ENCODE measurements at places on chromosomes 3 and 15.

GRCh38 chr3:78338405-78338804 is 1298.5 kb downstream of the ROBO2 start:
- no peak for DNase-seq

GRCh38 chr3:182364723-182365650 is 428.3 kb upstream of the ATP11B start:
- DNase-seq: no peak

- DNase-seq: no peak
Measured at GRCh38 chr3:28978092-28978491, 302.8 kb upstream of the RBMS3 start.

GRCh38 chr3:169112153-169112892 is 551.2 kb downstream of the MECOM start:
- no peak for DNase-seq

DNA sequence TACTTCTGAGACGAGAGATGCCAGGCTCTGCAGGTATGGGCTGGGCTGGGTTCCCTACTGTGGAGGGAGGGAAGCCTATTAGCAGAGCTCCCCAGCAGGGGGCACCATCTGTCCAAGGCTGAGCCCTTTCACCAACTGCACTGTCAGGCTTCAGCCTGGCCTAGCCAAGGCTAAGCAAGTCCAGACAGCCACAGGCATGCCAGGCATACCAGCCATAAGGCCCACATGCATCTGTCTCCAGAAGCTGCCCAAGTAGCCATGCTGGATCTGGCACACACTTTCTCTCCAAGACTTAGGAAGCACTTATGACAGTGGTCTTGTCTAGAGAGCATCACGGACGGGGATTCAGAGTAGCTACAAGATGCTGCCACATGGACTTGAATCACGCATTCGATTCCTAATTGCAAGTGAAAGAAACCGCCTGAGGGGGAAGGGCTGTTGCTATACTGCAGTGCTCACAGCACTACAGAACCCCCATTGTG is 28.3 kb downstream of the RUVBL1 start:
- peak; percentile 81 for DNase-seq

DNA sequence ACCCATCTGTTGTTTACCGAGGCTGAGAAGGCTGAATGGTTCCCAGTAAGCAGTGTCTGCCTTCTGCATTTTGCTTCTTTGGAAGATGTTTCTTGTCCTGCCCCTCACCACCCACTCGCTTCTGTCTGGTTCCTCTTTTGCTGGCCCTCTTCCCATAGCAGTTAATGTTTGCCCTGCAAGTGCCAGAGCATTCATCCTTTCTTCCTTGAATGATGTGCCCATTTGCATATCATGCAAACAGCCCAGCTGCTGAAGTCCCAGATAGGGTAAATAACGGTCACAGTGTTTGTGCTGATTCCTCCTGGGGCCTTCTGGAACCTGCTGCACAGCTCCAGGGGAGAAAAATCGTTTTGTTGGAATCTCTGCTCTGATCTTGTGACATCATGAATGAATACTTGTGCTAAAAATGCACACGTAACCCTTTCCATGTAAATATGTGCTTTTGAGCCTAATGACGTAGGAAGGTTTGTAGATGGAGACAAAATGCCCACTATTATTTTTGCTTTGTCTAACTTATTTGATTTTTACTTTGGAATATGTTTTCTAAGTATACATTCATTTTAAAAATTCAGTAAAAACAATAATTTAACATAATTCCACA is 381.0 kb downstream of the SOX2 start:
- peak; percentile 18 for DNase-seq

GRCh38 chr3:37227870-37228549 is 53.6 kb upstream of the LRRFIP2 start:
- no peak for DNase-seq

GRCh38 chr3:12409684-12410596 is 74.3 kb upstream of the TSEN2 start:
- no peak for DNase-seq

- no peak for DNase-seq
Measured at GRCh38 chr3:115287198-115287597, 140.1 kb upstream of the ZBTB20 start.

GRCh38 chr15:73678498-73678897 is 5.7 kb upstream of the CD276 start:
- DNase-seq: no peak

- no peak for DNase-seq
Measured at GRCh38 chr3:64150623-64151207, 74.6 kb downstream of the PRICKLE2 start.

DNA sequence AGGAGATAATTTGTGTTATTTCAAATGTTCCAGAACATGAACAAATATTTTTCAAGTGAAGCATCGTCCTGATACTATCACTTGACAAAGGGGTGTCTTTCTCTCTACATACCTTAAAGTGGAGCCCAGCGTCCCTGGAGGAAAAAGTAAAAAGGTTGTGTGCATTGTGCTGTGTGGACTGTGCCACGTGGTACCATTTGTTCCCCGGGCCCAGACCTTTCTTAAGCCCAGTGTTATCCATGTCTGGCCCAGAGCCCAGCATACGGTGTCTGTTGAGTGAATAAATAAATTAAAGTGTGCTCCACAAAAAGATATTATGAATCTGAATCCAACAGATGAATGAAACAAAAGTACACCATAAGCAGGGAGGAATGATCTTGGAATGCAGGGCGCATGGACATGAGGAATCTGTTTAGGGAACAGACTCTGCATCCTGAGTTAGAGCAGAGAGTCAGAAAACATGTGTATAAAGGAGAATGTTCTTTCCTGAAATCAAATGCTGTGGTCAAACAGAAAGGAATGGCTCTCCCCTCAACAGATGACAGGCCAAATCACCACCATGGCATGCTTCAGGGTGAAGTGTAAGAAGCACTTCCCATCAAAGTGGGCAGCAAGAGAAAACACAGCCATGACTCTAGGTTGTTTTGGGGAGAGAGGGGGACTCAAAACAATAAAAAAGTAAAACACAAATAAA is 8.1 kb upstream of the PRSS50 start:
- DNase-seq: no peak

DNA sequence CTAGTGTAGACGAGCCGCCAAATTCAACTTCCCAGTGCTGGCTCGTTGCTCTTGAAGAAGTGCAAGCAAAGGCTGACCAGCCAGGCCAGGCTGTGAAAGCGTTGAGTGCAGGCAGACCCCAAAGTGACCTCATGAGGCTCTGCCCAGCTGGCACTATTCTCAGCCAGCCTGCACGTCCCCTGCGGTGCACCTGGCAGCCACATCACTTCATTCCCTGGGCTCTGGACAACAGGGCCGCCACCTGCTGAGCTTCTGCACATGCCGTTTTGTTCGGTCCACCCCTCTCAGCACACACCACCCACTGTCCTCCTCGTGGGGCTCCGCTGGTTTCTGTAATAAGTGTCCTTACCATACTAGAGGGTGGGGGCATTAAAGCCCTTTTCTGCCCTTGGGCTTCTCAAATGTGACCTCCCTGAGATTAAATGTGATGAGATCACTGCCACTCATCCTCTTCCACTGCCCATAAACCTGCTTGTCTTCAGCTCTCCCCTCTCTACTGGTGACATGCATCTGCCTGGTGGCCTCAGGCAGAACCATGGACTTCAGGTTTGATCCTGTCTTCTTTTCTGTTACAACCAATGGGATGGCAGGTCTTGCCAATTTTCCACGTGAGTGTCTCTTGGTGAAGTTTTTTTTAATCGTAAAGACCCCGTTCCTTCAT is 6.1 kb downstream of the RASGRF1 start:
- DNase-seq: no peak

DNA sequence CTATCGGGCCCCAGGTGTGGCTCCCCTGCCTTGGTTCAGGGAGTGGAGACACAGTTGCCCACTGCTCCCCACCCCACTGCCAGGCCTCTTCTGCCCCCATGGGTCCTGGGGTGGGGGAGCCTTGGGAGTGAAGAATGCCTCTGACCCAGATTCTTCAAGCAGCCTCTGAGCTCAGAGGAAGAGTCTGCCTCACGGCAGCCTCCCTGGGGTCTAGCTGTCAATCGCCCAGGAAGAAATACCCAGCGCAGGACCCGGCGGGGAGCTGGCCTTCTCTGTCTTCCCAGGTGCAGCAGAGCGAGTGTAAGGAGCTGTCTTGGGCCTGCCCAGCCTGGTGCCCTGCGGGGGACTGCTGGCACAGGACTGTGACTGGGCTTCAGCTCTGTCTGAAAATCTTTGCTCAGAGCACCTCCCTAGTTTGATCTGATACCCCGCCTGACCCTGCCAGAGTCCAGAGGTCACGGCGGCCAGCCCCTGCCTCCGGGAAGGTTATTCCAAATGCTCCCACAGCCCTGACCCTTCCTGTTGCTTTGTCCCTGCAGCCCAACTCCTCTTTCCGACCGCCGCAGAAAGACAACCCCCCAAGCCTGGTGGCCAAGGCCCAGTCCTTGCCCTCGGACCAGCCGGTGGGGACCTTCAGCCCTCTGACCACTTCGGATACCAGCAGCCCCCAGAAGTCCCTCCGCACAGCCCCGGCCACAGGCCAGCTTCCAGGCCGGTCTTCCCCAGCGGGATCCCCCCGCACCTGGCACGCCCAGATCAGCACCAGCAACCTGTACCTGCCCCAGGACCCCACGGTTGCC is 11.0 kb downstream of the ANKRD63 start:
- DNase-seq: no peak

GRCh38 chr3:106030627-106030963 is 161.8 kb upstream of the CBLB start:
- DNase-seq: no peak

DNA sequence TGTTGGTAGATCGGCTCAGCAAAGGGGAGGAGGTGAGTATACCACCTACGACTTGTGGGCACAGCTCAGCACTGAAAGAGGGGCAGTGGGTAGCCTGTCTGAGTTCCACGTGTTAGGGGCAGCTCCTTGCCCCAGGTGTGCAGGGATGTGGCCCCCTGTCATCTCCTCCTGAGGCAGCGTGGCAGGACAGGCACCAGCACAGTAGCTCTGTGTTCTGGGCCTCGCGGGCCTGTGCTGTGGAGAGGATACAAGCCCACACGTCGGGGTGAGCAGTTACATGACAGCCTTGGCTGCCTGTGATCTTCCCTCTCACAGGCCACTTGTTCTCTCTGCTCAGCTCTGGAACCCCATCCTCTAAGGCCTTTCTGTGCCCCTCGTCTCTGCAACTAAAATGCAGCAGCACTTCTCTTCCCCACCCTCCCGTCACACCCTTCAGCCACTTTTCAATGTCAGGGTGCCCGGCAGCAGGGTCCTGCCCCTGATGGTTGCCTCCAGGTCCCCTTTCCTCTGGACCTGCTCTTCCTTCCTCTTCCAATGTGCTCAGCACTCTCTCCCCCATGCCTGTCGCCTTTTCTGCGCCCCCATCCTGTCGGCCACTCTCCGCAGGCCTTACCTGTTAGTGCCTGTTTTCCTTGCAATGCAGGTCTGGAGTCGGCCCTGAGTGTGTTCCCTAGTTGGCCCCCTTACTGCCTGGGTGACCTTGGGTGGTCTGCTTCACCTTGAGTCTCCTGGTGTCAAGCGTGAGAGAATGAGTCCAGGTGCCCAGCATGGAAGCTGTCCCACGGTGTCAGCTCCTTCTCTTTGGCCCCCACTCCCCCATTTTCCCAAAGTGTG is 18.2 kb upstream of the CPNE9 start:
- DNase-seq: no peak

GRCh38 chr3:175493301-175493700 is 634.2 kb downstream of the NAALADL2 start:
- no peak for DNase-seq

- no peak for DNase-seq
Measured at GRCh38 chr3:140758791-140759444, 81.1 kb downstream of the TRIM42 start.

DNA sequence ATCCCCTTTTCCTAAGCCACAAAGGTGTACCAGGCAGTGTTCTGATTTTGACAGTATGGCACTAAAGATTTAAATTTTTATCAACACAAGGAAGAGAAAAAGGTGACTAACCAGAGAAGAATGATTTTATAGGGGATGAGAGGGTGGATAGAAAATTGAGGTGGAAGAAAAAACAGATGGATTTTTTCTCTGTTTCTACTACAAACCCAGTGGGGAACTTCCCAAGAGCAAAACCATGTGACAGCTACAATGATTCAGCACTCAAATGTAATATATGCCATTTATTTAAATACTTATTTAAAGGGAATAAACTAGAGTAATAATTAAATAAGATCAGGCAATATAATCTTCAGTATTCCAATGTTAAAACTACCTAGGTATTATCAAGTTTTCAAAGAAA is 11.1 kb downstream of the DCUN1D1 start:
- no peak for DNase-seq

DNA sequence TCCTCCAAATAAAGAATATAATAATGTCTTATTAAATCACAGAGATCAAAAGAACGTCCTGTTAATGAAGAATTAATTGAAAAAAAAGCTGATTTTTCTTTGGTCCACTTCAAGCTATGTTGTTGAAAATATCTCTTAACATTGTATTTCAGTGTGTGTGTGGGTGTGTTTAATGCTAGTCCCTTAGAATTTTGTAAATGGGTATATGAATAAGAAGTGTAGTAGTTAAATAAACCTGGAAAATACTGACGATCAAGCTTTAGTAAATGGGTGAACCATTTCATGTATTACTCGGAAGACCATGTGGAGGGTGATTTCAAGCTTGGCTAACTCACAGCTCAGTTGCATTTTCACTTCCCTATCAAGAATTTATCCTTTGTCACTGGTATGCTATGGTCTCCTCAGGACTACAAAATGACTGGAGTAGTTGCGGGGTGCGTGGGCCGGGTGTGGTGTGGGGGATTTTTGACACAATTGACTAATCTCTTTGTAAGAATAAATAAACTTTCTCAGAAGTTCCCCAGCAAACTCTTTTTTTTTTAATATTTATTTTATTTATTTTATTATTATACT is 586.4 kb downstream of the GRM7 start:
- no peak for DNase-seq

GRCh38 chr15:100628746-100629145 is 26.4 kb downstream of the ASB7 start:
- DNase-seq: no peak

- peak; percentile 71 for DNase-seq
Measured at GRCh38 chr15:63833021-63833696, 589 bp downstream of the HERC1 start.

- no peak for DNase-seq
Measured at GRCh38 chr3:179769411-179770247, 116.8 kb downstream of the USP13 start.

DNA sequence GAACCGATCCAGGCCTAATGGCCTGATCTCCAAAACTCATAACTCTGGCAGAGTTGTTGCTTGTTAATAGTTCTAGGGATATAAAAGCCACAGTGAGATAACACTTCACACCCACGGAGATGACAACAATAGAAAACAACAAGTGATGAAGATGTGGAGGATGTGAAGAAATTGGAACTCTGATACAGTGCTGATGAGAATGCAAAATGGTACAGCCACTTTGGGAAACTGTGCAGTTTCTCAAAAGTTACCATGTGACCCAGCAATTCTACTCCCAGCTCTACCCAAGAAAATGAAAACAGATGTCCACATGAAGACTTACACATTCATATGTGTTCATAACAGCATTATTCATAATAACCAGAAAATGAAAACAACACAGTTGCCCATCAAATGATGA is 3.8 kb downstream of the CMTM7 start:
- DNase-seq: no peak

GRCh38 chr3:153927107-153927506 is 194.1 kb upstream of the ARHGEF26 start:
- DNase-seq: no peak
